ENCODE measurements at places on chromosomes 5 and 9. TPM values are rescaled to one million over a fixed set of nuclear protein-coding genes. Genes with fewer than 3 reads are reported as not detected.

GRCh38 chr5:1719860-1720259, 79.8 kb downstream of the MRPL36 start:
- no peak for DNase-seq

Gene AJM1
- total RNA-seq, result 3.8 TPM

GRCh38 chr5:126199467-126199866, 223.7 kb upstream of the GRAMD2B start:
- DNase-seq, result no peak

DNA sequence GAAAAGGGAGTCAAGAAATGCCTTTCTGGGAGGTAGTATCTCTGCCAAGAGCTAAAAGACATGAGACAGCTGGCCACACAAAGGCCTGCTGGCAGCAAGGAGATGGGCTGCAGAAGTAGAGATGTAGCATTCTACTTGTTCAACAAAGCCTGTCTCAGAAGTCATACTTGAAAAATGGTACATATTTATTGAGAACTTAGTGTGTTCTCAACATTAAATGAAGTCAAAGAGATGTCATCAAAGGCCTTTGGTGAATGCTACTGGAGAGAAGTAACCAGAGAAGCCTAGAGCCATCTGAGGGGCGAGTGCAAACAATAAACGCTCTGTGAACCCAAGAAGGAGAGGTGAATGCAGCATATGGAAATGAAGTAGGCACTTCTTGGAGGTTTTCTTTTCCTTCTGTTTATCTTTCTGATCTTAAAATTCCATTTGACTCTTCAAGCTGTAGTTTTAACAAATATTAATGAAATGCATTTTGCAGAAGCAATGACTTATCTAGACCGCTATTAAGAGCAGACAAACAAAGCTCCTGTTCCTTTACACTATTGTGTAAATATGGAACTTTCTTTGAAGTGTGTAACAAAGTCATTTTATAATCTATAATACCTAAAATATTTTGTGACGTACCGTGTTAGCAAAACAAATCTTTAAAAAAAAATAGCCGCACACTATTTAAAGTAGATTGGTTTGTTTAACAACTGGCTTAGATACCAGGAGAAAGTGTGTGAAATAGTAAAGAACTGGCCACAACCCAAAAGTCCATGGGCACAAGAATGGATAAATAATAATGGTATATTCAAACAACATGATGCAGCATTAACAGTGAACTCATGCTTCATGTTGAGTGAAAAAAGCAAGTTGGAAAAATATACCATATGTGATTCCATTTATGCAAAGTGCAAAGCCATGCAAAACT, 70.2 kb downstream of the ZNF608 start:
- no peak for DNase-seq

GRCh38 chr9:79257228-79257781, 314.5 kb upstream of the TLE4 start:
- DNase-seq, result no peak

- DNase-seq, result no peak
Measured at GRCh38 chr9:37967014-37967760, 63.3 kb upstream of the SLC25A51 start.

Gene TMEM174
- total RNA-seq, result not detected

GRCh38 chr9:134781591-134782302, 98.9 kb upstream of the FCN2 start:
- peak; percentile 12 for DNase-seq

Gene TTC39B
- 31.7 TPM for total RNA-seq
